WTC11 (cell line): ENCODE measurements at places on chromosomes 2 and 18.

DNA sequence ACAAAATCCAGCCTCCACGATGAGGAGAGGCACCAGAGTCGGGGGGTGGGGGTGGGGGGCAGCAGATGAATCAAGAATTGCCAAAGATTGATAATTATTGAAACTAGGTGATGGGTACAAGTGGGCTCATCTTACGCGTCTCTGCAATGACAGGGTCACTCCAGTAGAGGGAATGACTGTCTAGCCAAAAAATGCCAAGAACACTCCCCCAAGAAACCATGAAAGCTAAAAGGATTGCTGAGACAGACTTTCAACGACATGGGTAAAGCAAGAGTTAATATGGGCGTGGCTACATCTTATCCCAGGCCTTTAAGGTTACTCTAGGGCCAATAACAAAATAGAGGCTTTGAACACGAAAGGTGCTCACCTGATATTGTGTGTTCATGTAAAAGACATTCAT lies 86.5 kb downstream of the STK39 start:
- DNase-seq = no peak

DNA sequence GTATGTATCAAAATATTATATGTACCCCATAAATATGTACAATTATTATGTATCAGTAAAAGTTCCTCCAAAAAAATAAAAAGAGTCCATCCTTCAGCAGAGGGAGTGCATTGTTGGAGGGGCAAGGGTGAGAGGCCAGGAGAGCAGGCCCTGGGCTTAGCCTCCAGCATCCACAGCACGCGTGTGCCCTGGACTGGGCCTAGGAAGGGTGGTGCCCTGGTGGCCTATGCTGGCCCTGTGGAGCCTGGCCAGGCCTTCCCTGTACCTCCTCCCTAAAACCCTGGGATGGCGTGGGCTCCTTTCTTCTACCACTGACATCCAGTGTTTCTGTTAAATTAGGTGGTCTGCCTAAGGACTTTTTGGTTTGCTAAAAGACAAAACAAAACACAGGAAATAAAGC lies 93.4 kb downstream of the SH3RF3 start:
- no peak for DNase-seq

DNA sequence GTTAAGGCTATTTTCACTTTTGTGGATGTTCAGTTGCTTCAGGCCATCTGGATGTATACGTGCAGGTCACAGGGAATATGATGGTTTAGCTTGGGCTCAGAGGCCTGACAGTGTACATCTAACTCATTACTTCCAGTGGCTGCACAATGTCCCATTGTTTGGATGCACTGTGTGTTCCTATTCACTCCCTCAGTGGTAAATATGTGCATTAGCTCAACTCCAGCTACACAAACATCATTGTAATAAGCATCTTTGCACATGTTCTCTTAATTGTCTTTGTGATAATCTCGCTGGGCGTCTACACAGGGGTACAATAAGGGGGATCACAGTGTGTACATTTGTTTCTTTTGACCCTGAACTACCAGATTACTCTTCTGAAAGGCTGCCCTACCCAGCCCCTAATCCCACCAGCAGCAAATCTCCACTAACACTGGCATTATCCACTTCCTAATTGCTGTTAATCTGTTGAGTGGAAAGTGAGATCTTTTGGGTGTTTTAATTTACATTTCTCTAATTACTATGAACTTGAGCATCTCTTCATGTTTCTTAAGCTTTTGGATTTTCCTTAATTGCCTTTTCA lies 56.1 kb upstream of the POLE4 start:
- DNase-seq = no peak

- no peak for DNase-seq
Measured at GRCh38 chr2:209556354-209556961, 132.6 kb downstream of the MAP2 start.

GRCh38 chr2:145235312-145235711 lies 715.4 kb upstream of the ZEB2 start:
- no peak for DNase-seq

DNA sequence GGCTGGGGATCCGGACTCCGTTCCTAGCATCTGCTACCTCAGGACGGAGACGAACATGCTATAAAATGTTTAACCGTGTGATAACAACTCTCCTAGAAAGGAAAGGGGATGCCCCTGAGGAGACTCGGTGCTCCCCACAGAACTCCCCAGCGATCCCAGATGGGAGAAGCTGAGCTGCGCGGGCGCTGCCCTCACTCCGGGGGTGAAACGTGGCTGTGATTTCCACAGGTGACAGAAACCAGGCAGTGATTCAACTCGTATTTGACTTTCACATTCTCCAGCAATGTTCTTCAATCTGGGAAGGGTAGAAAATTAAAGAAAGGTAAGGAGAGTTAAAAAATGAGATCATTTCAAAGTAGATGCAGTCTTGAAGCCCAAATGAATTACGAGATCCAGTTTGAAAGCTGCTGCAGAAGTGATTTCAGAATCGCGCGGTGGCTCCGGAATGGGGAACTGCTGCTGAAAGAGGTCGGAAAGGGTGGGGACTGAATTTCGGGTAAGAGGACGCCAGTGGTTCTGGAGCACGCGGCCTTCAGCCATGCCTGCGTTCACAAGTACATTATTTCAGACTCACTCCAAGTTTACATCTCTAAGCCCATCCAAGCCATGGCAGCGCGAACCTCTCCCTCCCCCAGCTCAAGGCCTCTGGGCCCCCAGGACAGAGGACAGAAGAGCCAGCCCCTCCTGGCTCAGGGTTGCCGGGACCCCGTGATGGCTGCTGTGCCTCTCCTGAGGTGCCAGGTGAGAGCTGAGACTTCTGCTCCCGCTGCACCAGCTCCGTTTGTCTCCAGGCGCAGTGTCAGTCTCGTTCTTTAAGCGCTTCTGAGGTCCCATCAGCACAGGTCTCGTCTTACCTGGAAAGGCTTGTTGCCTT lies 39.5 kb downstream of the ADNP2 start:
- no peak for DNase-seq

DNA sequence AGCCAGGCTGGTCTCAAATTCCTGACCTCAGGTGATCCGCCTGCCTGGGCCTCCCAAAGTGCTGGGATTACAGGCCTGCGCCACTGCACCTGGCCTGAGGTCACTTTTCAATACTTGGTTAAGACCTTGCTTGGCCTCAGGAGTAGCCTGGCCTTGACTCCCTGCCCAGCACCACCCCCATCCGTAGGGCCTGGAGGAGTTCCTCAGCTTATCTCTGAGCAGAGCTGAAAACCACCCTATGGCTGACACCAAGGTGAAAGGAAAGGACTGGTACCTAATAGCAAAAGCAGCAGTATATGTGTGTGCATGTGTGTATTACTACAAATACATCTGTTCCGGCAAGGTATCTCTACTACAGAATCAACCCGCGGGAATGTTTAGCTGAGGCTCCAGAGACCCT lies 56.0 kb downstream of the STEAP3 start:
- no peak for DNase-seq

DNA sequence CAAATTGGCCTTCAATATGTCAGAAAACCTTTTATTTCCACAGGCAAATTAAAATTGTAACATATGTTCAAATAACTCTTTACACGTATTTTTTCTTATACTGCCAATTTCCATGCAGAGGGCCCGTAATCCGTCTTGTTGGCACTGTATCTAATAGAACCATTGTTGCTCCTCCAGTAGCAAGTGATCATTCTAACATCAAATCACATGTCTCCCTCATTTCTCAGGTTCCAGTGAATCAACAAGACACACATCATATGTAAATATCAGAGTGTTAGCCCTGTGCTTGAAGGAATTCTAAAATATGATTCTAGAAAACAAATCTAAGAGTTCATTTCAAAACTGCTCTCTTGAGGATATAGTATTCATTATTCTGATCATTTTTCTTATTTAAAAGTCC lies 834.3 kb downstream of the LRRTM4 start:
- no peak for DNase-seq

- no peak for DNase-seq
Measured at GRCh38 chr2:172208791-172209325, 106.2 kb upstream of the DLX2 start.
